Hematopoietic multipotent progenitor cell treated with erythropoietin and hydrocortisone succinate and interleukin-3 and kit ligand, for 8 days (in vitro differentiated cells): ENCODE measurements at places on chromosomes 11 and 22.

DNA sequence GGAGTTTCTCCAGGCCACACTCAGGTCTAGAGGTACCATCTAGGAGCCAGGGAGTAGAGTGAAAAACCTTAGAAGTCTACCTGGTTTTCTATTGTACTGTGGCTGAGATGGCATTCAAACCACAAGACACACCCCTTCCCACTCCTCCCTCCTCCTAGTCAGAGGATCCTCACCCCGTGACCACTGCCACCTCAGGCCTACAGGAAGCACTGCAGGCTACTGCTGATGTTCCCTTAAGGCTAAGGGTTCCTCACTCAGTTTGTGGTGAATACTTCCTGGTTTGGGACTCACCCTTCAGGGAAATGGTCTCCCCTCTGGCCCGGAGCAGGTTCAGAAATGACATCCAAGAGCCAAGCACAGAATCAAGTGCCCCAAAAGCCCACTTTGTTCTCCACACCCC, 1293.9 kb downstream of the JRKL start:
- DNase-seq, result peak; percentile 43

DNA sequence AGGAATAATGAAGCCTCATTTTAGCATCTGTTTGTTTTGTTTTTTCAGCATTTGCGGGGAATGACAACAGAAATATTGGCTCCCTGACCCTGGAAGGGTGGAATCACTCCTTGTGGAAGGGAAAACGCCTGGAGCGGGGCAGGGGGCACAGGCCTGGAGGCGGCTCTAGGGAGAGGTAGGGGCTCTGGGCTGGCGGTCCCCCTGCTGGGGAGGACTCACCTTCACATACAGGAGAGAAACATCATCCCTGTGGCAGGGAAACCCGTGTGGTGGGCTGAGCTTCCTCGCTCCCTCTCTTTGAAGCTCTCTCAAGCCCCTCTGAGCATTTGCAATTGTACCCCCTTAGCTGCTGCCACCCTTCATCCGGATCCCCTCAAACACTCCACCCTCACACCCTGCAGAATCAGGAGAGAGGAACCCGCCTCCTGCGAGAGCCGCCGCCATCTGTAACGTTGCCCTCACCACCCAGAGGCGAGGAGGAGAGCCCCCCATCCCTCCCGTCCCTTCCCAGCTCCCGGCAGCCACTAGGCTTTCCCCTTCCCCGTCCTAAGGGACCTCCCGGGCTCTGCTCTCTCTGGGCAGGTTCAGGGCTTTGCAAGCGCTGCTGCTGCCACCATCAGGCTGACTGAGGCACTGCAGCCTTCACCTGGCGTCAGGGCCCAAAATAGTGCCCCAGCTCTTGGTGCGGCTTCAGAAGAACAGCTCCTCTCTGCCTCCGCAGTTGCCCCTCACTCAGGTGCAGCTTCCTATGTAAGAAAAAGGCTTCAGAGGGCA, 10.4 kb downstream of the KIRREL3 start:
- peak; percentile 27 for DNase-seq

- DNase-seq, result no peak
These were observed 32.8 kb upstream of the CTTN start for GRCh38 chr11:70365544-70365927.

GRCh38 chr11:96241331-96241841, 101.6 kb downstream of the MAML2 start:
- DNase-seq, result no peak

DNA sequence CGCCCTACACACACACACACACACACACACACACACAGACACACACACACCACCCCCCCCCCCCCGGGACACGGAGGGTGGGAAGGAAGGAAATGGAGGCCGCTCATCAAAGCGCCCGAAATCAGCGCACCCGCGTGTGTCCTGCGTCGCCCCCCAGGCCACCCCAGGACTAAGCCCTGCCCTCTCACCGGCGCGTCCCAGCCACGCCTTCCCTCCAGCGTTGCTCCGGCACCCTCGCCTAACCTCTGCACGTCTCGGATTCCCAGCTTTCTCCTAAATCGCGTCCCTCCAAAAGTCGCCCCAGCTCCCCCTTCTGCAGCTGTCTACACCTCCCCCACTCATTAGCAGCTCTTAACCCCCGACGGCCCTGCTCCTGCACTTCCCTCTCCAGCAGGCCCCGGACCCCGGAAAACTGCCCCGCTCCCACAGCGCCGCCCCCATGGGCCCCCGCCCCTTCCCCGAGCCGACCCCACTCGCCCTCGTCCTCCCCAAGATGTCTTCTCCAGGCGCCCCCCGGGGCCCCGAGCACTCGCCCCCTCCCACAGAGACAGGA, 557 bp downstream of the PACSIN2 start:
- DNase-seq, result no peak

DNA sequence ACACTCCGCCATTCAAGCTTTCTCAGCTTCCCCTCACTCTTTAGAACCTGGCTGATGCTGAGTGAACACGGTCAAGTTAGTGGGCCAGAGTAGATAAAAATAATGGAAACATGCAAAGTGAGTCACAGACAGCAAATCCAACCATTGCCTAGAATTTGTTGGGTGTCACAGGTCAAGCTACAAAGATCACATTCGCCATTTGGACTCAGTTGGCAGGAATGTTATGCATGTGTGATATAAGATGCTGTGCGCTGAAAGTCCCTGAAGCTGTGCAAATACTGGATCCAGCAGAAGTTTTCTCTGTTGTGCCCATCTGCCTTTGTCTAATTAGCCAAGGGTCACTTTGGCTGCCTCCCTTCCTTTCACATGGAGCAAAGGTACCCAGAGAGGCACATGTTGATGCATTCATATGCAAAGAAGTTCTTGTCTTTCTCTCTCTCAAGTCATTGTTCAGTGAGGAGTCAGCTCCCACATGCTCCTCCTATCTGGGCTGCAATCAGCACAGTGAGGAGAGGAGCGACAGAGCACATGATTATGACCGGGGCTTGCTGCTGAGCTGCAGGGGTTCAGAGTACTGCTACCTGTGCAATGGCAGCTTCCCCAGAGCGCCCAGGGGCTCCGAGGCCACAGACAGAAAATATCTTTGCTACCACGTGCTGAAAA, 39.7 kb downstream of the FLI1 start:
- DNase-seq, result no peak

DNA sequence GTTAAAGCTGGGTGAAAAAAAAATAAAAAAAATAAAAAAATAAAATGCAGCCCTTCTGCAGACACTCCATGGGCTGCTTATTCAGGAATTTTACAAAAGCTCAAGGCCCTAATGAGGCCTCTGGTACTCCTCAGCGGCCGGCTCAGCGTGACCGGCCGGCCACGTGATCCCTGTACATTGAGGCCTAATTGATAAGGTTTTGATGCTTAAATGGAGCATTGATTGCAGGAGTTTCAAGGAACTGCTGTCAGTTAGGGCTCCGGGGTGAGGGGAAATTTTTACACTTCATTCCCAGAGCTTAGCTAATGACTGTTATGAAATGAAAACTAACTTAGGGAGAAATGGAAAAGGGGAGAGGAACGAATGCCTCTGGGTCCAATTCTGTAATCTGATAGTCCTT, 368.8 kb upstream of the KIRREL3 start:
- no peak for DNase-seq

DNA sequence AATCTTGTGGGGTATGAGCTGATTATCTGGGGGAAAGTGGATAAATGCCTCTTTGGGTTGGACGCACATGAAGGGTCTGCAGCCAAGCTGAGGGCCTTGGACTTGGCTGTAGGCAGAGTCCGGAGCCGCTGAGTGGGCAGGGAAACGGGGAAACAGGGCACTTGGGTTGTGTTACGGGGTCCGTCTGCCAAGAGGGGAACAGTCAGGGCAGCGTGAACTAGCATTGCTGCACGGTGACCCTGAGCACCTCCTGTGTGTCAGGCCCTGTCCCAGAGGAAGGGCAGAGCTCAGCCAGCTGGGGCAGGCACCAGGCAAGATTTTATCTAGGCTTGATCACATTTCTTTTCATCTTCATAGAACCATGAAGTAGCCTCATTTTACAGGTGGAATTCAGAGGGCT, 11.9 kb downstream of the FAM83F start:
- no peak for DNase-seq

GRCh38 chr11:38718659-38719058, 2120.6 kb upstream of the RAG2 start:
- DNase-seq, result no peak

DNA sequence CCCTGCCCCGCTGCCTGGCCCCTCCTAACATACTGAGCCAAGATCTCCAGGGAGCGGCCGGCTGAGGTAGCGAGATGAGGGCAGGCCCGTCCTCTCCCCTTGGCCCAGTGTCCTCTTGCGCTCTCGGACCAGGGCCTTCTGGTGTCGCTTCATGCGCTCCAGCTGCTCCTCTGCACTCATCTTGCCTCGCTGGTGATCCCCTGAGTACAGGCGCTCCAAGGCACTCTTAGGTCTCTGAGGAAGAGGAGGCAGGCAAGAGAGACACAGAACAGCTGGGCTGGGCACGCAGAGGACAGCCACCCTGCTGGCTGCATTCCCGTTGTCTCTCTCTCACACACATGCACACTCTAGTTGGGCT, 50.6 kb downstream of the C11orf58 start:
- DNase-seq, result no peak

DNA sequence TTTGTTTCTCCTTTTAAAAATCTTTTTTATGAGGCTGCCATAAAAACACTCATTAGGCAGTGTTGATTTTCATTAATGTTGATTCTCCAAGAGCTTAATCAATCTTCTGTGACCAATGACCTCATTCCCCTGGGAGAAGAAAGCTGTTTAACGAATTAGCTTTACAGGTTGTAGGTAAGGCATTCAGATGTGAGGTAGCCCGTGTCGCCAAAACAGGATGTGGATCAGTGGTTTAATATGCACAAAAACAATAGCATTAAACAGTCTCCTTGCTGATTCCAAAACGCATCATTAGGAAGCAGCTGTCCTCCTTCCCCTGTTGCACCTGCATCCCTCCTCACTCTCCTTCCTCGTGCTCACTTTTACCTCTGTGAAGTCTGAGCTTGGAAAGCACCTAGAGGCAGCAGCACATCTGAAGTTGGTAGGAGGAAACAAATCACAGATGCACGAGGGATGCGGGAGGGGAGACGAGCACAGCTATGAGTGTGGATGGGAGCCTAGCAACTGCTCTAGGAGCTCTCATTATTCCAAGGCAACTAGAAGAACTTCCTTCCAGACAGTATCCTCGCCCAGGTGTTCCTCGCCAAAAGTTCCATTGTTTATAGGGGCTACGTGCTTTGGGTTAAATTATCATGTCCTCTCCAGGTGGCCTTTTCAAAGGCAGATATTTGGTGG, 179.4 kb upstream of the SNX19 start:
- DNase-seq, result no peak

GRCh38 chr11:100984668-100985067, 144.9 kb downstream of the PGR start:
- no peak for DNase-seq

DNA sequence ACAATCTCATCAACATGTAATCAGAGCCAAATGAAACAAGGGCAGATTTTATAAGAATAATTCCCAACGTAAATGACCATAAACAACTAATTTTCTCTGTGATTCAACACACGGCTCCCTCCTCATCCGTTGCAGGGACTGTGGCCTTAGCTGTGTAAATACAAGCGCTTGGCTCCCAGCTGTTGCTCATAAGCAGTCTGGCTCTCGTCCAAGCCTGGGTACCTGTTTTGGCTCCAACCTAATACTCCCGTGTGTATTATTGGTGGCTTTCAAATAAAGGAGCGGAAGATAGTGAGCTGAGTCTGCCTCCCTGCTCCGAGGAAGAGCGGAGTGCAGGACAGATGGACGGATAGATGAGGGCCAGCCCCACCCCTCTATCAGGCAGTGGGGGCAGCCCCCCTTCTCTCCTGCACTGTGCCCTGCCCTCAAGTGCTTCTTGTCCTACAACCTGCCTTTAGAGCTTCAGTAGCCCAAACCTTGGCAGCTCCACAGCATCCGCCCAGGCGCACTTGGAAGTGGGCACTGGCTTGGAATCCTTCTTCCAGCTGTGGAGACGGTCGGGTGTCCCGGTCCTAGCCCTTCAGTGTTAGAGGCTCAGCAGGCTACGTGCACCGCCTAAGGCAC, 670.9 kb downstream of the BRD1 start:
- no peak for DNase-seq

GRCh38 chr11:34859496-34859895, 56.7 kb downstream of the APIP start:
- no peak for DNase-seq

GRCh38 chr11:28384418-28384817, 276.2 kb downstream of the METTL15 start:
- DNase-seq, result no peak

- no peak for DNase-seq
These were observed 5.4 kb downstream of the LMO1 start for GRCh38 chr11:8258289-8258688.

DNA sequence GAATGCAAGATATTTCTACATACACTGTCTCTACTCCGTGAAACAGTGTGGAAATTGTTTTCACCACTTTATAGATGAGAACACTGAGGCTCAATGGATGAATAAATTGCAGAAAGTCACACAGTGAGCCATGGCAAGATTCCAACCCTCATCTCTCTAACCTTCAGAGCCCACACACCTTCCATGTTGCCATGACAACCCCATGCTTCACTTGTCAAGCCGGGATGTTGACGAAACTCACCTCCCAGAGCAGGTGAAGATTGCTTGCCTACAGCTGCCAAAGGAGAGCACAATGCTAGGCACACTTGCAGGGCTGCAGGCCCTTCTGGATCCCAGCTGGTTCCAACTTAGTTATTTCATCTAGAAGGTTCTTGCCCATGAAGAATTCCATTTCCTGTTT, 71.4 kb upstream of the SEZ6L start:
- DNase-seq, result no peak

DNA sequence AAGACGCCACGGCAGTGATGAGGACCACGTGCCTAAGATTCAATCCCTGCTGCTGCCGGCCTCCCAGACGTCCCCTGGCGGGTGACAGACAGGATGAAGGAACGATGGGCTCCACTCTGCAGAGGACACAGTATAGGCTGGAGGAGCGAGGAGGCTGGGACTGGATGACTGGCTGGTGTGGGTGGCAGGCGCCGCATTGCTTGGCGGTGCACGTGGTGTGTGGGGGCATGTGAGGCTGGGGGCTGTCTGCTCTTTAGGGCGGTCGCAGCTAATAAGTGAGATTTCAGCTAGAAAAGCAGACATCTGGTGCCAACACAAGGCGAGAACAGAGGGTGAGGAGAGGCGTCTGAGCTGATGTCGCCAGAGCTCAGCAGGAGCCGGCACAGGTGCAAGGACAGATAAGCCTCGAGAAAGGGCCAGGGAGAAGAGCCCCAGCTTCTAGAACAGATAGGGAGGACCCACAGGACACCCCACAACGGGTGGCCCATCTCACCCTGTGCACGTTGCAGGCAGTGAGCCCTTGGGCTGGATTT, 33.2 kb downstream of the TSPAN4 start:
- peak; percentile 97 for DNase-seq
